ENCODE measurements at places on chromosomes 7 and 10. TPM values are rescaled to one million over a fixed set of nuclear protein-coding genes. Genes with fewer than 3 reads are reported as not detected.

Gene CCDC6
- 18.2 TPM for total RNA-seq

Gene DGKB
- 0.07 TPM for total RNA-seq

Gene UCN3
- total RNA-seq = not detected

Gene GDF10
- total RNA-seq = not detected

Gene HTR5A
- not detected for total RNA-seq

Gene PRRT4
- 0.10 TPM for total RNA-seq
